ENCODE measurements at places on chromosomes 2 and 18.

DNA sequence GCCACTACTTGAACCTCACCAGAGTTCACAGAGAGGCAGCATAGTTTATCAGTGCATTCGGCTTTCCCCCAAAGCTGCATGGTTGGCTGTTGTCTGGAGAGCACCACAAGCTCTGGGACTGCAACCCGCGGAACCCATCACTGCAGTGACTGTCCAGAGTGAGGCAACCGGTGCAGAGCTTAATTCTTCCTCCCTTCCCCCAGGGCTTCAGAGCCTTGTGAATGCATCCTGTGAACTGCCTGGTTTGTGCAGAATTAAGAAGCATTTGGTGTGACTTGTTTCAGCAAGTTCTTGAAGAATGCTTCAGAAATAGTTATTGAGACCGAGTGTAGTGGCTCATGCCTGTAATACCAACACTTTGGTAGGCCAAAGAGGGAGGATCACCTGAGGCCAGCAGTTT lies 99.2 kb upstream of the FOSL2 start:
- DNase-seq: peak; percentile 47

GRCh38 chr18:61076986-61077385 lies 256.2 kb upstream of the CDH20 start:
- DNase-seq: no peak

DNA sequence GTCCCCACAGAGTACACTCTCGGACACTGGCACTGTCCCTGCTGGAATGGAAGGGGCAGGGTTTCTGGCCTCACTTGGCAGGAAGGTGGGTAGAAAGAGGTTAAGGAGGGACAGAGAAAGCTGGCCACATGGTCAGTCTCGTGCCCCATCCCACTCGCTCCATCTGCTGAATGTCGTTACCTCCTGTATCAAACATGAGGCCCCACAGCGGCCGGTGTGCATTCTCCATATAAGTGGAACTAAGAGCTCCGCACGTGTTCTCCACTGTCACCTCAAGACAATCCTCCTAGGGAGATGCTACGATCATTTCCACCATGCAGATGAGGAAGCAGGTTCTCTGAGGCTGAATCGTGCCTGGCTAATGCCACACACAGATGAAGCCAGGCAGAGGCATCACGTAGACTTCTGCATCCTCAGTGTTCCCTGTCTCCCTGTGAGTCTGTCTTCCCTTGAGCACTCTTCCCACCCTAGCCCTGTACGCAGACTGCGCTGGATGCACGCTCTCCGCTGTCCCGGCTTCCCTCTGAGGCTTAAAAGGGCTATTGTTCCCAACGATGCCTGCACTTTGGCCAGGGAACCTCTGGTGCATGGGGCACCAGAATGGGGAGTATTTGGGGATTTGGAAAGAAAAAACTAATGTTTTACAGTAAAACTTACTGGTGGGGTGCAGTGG lies 35.1 kb downstream of the MAL start:
- no peak for DNase-seq

GRCh38 chr2:238096311-238097011 lies 3.7 kb upstream of the ESPNL start:
- DNase-seq: no peak

- DNase-seq: no peak
Measured at GRCh38 chr2:80242355-80242910, 62.1 kb downstream of the LRRTM1 start.

- DNase-seq: peak; percentile 47
Measured at GRCh38 chr2:202161151-202161835, 77.1 kb downstream of the SUMO1 start.

DNA sequence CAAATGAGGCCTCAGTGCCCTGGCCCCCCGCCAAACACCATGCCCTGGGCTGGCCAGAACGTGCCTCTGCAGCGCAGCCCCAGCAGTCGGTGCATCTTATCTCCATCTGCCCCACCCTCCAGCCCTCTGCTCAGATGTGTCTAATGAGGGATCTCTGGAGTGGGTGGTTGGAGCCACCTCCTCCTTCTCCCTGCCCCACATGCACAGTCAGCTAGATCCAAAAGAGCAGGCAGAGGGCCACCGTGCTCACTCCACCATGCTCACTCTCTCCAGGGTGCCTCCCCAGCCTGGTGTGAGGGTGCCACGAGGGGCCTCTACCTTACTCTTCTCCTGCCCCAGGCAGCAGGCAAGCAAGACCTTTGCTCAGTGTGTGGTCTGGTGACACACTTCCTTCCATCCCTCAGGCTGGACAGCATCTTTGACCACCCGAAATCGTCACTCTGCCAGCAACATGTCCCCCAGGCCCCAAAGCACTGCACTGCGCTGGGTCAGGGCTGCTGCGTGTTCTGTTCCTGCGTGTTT lies 266.1 kb upstream of the HDAC4 start:
- no peak for DNase-seq

DNA sequence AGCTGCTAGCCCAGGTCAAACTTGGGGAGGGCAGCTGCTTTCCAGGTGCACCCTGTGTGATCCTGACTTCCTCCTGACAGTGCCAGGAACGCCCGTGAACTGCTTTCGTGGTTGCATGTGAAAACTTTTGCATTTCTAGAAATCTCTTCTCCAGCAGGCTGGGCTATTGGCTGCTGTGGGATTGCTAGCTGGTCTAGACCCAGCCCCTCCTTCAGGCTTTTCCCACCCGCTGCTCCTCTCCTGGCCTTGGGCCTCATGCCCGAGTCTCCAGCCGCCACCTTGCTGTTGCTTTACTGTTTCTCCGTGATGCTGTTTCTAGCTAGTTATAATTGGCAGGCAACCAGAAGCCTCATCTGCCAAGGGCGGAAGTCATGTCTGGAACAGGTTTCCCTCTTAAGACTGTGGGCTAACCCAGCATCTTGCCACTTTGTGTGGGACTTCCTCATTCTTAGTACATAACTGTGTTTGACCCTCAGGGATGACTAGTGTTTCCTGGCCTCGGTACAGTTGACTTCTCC lies 27.0 kb upstream of the MGAT4A start:
- peak; percentile 92 for DNase-seq

DNA sequence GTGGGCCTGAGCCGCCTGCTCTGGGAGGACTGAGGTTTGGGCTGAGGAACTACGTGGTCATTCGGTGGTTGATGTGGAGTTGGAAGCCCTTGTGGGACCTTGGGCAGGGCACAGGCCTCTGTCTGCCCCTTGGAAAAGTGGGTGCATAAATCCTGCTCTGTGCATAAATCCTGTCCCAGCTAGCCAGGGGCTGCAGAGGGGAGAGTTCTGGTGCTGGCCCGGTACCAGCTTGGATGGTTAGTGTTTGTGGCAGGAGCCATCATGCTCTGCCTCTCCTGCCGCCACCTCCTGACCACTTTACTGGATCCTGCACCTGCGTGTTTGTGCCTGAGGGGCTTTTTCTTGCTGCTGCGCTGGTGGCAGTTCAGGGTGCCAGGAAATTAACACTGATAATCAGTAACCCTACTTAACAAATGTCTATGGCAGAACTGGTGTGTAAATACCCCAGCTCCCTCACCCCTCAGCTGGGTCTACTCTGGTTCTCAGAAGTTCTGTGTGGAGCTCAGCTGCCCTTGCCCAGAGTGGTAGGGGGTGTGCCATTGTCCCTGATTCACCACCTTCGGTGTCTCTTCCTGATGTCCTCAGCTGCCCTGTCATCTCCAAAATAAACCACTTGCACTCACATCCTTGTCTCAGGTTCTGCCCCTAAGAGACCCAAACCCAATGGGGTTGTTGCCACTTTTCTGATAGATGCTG lies 156.8 kb downstream of the GLI2 start:
- DNase-seq: no peak

DNA sequence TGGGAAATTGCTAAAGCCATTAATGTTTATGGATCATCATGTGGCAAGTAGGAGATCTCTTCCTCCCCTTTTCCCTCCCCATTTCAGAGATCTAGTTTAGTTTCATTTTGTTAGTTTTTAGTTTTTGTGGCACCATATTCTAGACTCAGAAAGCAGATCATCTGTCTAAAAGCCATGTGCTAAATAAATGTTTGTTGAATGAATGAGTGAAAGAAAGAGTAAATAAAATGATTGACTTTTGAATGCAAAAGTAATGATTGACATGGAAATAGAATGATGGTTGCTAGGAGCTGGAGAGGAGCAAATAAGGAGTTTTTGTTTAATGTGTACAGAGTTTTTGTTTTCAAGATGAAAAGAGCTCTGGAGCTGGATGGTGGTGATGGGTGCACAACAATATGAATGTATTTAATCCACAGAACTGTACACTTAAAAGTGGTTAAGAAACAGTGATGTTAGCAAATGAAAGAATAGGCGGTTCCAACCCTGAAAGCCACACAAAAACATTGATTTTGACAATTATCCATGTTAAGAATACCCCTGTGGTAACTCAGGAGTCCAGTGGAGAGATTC lies 23.6 kb downstream of the TMEM178A start:
- no peak for DNase-seq

DNA sequence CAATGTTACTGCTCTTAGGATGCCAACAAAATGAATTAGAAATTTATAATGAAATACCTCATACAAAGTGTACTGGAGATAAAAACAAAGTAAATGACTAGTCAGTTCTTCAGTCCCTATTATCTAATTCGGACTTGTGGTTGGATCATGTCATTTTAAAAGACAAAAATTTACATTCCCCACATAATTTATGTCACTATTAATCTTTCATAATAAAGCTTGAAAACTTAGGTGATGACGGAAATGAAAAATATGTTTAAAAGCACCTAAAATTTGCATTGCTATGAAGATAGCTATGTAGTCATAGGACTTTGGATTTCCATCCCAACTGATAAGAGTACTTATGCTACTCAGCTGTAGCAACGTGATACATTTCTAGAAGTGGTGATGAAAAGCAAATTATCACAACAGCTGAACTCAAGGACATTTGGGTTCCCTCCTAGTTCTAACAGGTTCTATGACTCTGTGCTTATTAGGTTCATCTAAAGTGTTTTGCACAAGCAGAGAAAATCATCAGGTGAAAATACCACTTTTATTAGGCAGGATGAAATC lies 58.4 kb downstream of the LRPPRC start:
- no peak for DNase-seq

GRCh38 chr2:234911271-234911670 lies 40.5 kb upstream of the SH3BP4 start:
- DNase-seq: peak; percentile 72

- no peak for DNase-seq
Measured at GRCh38 chr18:4878480-4878879, 318.6 kb downstream of the AKAIN1 start.

- DNase-seq: no peak
Measured at GRCh38 chr18:54616220-54616848, 25.3 kb downstream of the DYNAP start.

DNA sequence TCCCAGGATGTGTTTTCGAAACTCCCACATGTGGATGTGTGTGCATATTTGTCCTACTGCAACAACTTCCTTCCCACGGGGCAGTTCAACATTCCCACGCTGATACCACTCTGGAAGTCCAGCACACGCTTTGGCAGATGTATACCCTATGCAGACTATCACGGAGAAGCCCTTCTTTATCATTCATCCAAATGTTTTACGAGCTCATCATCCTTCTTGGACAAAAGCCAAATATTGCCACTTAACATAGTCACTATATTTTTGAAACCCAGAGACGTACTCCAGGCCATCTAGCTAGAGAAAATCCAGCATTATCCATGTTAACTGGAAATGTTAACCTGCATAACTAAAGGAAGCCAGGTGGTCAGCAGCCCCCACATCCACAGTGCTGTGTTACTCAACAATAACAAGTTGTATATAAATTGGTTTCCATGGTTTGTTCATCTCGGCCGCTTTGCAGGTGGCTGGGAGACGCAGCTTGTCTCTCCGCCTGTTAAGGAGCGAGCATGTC lies 131.5 kb downstream of the ZNF532 start:
- DNase-seq: peak; percentile 69

- DNase-seq: no peak
Measured at GRCh38 chr2:204681412-204681811, 136.1 kb downstream of the PARD3B start.

DNA sequence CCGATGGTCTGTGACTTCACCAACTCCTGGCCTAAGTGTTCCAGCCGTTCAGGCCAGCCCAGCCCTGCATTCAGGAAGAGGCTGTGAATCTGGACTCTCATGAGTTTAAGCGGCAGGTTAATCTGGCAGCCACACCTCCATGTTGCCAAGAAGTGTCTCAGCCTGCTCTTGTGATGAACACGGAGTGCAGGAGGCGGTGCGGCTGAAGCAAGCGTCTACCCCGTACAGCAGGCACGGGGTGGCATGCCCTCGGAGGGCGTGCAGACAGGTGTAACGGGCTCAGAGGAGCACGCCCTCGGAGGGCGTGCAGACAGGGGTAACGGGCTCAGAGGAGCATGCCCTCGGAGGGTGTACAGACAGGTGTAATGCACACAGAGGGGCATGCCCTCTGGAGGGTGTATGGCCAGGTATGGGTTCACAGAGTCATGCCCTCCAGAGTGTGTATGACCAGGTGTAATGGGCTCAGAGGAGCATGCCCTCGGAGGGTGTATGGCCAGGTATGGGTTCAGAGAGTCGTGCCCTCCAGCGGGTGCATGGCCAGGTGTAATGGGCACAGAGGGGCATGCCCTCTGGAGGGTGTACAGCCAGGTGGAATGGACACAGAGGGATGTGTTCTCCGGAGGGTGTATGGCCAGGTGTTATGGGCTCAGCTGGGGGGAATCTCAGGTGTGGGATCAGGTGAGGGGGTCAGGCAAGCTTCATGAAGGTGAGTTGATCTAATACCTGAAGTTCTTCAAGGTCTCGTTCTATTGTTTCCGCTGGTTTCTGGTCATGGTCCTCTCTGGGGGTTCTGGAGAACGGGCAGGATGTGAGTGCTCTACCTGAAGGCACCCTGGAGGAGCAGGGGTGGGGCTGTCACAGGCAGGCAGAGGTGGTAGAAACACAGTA lies 22.6 kb downstream of the CROCC2 start:
- no peak for DNase-seq

- DNase-seq: no peak
Measured at GRCh38 chr2:24543252-24543651, 52.2 kb downstream of the NCOA1 start.

DNA sequence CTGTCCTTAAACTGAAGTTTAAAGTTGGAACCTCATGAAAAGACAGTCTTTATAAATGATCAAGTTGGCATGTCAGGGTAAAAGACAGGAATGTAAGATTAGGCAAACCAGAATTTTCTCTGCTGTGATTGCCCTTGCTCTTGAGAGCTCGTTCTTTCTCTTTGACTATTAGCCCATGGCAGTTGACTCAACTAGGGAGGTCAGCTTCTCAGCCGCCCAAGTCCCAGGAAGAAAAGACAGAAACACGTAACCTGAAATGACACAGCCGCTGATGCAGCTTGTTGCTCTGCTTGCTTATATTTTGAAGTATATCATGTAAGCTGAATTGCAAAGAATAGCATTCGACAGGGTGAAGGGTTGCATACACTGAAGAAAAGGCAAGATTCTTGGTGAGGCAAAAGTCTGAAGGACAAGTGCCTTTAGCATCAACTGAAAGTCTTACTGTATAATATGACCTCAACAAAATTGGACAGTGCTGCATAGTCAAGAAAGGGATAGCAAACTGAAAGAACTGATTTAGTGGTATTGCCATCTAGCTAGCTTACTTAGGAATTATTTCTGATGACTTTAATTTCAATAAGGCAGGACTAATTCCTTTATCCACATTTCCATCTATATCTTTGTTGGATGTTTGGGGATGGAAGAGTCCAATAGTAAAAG lies 54.7 kb downstream of the ARHGAP15 start:
- no peak for DNase-seq

- DNase-seq: peak; percentile 8
Measured at GRCh38 chr2:3692375-3692774, 11.0 kb upstream of the DCDC2C start.

- peak; percentile 12 for DNase-seq
Measured at GRCh38 chr2:98487806-98488189, 43.1 kb downstream of the INPP4A start.

Data from fibroblast of upper back skin (primary cell).